ENCODE measurements at places on chromosomes 4 and X.

GRCh38 chr4:8871417-8872401 lies at the start of gene HMX1:
Gene HMX1, minus strand, starts transcription at chr4:8871839. Its CDS starts 225 bp downstream, at chr4:8871614.
- DNase-seq: no peak

- no peak for DNase-seq
These were observed 388.9 kb upstream of the PPP1R2C start for GRCh38 chrX:43166874-43167273.

DNA sequence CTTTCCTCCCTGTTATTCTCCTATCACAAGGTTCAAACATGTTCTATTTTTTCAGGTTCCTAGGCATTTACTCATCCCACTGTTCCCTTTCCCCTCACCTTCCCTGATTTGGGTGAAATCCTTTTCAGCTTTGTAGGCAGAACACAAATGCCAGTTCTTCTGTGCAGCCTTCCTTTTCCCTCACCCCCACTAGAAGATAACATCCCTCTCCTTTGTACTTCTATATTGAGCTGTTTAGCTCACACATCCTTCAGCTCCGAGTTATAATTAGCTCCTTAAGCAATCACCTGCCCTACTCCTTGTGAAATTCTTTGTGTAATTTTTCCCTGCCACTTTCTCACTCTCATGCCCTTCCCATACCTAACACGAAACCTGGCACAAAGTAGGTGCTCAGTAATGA lies 240.9 kb downstream of the AR start:
- DNase-seq: no peak

- DNase-seq: no peak
These were observed 83.4 kb downstream of the UCHL1 start for GRCh38 chr4:41339812-41340809.

- no peak for DNase-seq
These were observed 2.2 kb upstream of the UGT2B4 start for GRCh38 chr4:69497886-69498395.

DNA sequence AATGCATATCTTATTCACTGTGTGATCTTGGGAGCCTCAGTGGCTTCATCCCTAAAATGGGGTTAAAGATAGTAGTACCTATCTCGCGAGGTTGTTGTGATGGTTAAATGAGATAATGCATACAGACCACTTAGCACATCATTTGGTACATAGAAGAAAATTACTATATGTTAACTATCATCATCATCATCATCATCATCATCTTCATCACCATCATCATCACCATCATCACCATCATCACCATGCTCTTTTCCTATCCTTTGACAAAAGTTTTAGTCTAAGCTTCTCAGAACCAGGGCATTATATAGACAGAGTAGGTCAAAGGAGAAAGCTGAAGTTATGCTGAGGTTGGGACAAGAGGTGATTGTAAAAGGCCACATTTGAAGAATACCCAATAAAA lies 145.0 kb downstream of the GPC3 start:
- no peak for DNase-seq

DNA sequence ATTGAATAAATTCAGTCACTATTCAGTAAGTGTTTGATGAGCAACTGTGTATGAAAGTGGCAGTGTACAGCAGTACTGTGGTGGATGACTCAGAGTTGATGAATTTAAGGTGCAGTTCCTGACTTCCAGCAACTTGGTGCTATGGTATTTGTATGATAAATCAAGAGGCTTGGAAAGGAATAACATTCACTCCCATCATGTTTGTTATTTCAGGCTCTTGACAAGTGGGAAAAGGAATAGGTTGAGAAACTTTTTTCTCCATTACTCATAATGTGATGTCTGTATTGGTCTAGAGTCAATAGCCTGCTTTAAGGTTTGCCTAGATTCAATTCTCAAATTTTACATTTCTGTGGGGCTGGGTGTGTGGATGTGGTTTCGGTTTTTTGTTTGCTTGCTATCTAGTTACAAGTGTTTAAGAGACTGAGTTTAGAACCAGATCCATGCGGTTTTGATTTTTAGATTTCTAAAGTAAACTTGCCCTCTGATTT lies 35.1 kb upstream of the CYP2U1 start:
- no peak for DNase-seq
